ENCODE measurements at places on chromosomes 3 and 15.

GRCh38 chr3:100020876-100021644, 93.2 kb downstream of the FILIP1L start:
- no peak for DNase-seq

GRCh38 chr3:90032980-90033641, 925.7 kb downstream of the EPHA3 start:
- DNase-seq: no peak

- DNase-seq: peak; percentile 8
These were observed 342.2 kb downstream of the GBE1 start for GRCh38 chr3:81419228-81419627.

DNA sequence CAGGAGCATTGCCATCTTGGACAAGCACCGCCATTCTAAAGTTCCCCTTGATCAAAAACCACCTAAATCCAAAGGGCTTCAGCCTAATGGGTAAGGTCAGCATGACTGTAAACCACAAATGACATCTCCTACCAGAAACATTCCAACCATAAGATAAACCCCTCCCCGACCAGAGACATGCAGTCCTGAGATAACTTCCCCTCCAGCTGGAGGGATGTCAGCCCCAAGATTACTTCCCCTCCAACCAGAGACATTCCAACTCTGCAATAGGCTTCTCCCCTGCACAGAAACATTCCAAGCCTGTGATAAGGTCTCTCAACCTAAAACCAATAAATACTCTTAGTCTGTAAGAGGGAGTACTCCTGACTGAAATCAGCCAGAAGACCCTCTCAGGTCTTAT, 62.7 kb upstream of the DNAJC19 start:
- DNase-seq: no peak

- DNase-seq: no peak
These were observed 76.8 kb upstream of the ARL6 start for GRCh38 chr3:97687734-97688133.

DNA sequence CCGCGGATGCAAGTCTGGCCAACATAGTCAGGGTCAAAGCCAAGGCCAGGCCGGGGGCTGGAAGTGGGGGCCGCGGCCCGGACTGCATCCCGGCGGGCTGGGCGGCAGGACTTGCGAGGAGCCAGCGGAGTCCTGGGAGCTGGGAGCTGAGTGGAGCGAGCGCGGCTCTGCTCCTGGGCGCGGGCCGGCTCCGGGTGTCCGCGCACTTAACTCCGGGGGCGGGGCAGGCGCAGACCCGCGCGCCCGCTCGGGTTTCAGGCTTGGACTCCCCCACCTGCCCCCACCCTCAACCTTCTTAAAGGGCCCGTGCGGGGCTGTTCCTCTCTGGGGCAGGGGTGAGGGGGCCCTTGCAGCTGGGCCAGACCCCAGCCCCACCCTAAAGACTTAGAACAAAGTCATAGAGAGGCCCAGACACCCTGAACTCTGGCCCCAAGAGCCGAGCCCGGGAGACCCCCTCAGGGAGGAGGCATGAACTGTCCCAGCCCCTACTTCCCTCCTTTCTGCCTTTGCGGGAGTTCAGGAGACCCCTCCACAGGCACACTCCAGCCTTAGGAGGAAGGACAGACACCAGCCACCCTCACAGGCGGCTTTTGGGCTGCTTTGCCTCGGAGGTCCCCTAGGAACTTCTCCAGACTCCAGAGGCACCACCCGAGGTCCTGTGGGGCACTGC, at the start of gene CSPG4:
TSS of gene CSPG4 (minus strand) at position 181 of the 670 bp plus-strand sequence. CDS start at position 88, 93 bp downstream.
- DNase-seq: no peak

GRCh38 chr15:42604894-42605744, 29.7 kb downstream of the STARD9 start:
- no peak for DNase-seq

GRCh38 chr3:63228677-63229076, 49.4 kb upstream of the SYNPR start:
- DNase-seq: no peak

GRCh38 chr3:66350601-66351000, 129.8 kb downstream of the SLC25A26 start:
- no peak for DNase-seq

DNA sequence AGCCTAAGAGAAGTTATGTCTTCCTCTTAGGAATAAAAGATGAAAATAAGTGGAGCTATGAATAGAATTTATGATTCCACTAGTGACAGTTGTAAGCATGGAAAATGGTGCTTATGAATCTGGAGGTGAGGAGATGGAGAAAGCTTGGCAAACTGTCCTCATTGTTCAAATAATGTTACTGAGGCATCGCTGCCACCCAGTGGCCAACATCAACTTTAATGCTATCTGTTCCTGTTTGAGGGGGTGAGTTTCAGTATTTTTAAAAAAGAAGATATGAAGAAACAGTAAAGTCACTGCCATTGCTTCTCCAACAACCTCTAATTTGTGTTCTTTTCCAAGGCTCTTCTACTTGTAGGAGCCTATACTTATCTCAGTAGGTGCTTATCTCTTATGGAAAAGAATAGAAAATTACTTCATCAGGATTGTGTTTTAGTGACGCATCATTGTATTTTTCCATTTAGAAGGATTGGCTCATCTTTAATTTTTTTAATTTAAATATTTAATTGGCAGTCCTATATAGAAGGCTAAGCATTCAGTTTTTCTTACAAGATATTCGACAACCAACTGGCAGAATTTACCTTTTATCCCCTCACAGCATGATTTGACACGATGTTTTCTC, 260.4 kb upstream of the P2RY1 start:
- peak; percentile 20 for DNase-seq

DNA sequence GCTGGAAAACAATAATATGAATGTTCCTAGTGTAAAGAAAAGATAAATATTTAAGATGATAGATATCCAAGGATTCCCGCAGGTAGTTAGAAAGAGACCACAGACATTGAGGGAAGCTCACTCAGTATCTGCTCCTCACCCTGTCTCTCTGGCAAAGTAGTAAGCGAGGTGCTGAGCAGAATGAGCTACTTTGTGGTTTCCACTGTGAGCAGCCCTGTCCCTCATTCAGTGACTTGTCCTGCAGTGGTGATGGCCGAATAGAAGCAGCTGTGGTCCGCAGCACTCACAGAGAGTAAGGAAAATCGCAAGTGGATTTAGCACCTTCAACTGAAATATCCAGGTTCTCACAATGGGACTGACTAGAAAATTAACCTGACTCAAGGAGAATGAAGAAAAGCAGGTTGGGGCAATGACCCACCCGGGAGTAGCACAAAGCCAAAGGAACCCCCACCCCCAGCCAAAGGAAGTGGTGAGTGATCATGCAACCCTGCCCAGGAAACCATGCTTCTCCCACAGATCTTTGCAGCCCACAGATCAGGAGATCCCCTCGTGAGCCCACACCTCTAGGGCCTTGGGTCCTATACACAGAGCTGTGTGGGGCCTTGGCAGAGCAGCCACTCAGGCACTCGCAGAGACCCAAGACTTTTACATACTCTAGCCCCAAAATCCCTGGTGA, 21.8 kb upstream of the SLC25A38 start:
- DNase-seq: no peak

DNA sequence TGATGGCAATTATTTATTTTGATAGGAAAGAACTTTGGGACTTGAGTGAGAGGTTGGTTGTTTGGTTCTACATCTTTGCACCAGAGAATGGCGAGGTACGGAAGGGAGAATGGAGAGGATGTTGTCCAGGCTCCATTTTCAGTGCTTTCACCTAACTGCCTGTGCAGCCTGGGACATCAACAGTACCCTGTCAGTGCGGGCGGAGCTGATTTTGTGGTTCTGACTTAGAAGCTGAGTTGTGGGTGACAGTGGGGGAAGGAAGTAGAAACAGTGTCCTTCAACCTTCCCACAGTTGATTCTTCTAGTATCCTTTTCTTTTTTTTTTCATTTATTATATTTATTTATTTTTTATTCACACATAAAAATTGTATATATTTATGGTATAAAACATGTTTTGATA, 95.3 kb downstream of the TIGIT start:
- DNase-seq: no peak

GRCh38 chr15:73822998-73823397, 50.4 kb upstream of the TBC1D21 start:
- DNase-seq: no peak

DNA sequence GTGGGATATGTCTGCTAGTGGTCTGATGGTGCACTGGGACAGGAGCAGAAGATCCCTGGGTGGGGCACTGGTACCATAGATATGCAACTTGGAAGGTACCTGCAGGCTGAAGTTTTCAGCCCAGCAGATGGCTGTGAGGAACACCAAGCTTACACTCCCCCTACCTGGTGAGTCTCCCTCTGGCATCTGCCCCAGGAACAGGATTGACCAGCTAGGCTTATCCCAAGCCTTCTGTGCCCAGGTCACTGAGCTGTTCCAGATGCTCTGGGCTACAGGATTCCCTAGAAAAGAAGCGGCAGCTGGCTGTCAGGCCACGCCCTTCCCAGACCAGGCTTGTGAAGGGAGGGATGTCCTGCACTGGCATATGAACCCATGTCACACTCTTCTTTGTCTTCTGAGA, 1130.0 kb downstream of the NAALADL2 start:
- DNase-seq: no peak

- DNase-seq: no peak
These were observed 157.5 kb downstream of the NUP210 start for GRCh38 chr3:13262493-13263211.

DNA sequence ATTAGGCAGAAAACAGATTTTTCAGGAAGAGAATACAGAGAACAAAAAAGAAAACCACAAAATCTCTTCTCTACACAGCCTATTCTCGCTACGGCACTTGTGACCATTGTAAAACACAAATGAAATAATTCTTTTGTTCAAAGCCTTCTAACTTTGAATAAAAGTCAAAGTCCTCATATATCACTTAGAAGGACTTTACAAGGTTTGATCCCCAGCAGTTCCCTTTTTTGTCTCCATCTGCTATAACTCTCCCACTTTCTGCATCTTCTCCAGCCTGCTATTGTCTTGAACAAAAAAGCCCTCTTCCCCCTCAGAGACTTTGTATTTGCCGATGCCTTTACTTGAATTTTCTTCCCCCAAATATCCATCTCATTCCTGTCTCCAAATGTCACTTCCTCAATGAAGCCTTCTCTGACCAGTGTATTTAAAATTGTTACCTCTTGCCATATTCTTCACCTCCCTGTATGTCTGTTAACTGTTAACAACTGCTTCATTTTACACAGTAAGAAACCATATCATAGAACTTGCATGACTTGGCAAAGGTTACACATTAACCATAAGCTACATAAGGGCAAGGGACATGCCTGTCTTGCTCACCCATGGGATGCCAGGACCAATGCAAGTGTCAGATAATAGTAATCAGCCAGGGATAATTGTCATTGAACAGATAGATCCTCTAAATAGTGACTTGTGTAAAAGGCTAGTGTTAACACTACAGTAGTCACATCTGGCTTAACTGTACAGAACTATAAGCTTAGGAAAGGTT, 122.4 kb downstream of the CBLB start:
- DNase-seq: no peak

DNA sequence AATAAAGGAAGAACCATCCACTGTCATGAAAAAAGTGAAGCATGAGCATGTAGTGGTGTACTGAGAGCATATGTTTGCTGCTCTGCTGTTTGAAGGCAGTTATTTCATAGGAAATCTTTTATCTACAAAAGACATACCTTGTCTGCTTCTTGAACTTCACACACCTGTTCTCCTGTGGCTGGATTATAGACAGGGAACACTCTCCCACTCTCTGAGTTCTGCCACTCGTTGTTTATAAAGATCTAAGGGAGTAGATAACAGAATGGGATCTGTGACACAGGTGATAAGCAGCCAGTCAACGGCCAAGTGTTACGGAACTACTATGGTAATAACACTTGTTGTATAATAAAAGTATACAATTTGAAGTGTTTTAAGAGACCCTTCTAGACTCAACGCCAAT, 51.5 kb downstream of the ALDH1A2 start:
- no peak for DNase-seq

DNA sequence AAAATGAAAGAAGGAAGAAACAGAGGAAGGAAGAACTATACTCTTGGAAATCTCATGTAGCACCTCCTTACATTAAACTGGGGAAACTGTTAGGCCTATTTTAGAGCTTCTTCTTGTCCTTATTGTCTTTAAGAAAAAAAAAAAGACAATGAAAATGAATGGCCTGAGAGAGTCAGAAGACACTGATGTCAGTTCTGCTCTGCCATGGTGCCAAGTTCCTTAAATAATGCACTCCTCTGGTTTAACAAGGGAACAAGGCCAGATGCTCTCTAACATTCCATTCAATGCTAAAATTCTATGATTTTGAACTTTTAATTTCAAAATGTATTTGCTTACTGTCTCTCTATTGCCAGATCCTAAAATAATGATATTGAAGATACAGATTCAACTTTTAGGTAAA, 4.4 kb upstream of the MBNL1 start:
- DNase-seq: no peak

GRCh38 chr3:179016979-179017670, 54.5 kb downstream of the ZMAT3 start:
- DNase-seq: no peak

GRCh38 chr3:123562547-123562946, 22.3 kb downstream of the HACD2 start:
- DNase-seq: no peak

GRCh38 chr3:55826731-55827496, 339.8 kb upstream of the WNT5A start:
- DNase-seq: no peak

DNA sequence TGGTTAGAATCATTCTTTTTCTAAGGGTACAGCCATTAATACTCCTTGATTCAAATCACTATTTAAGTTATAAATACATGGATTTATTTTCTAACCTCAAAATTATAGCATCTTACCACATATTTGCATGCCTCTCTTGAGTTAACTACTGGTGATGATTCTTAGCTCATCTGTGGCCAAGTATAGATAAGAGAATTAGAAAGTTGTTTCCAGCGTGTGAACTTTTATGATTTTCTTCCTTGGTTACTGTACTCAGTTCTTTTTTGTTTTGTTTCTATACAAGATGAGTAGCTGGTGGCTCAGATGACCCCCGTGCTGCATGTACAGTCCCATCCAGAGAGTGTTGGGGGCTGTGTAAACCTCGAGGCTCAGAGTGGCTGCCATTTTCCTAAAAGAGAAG, 124.6 kb downstream of the IGF1R start:
- no peak for DNase-seq

GRCh38 chr3:195020185-195020584, 250.8 kb downstream of the XXYLT1 start:
- DNase-seq: no peak

GRCh38 chr3:157379525-157380140, 57.0 kb upstream of the PTX3 start:
- no peak for DNase-seq

- DNase-seq: no peak
These were observed 303.4 kb upstream of the ROPN1 start for GRCh38 chr3:124295362-124295761.

GRCh38 chr15:55907797-55908196, 85.6 kb downstream of the NEDD4 start:
- no peak for DNase-seq

Data from hippocampal formation (tissue), 2 donors.